Activated CD4-positive, alpha-beta T cell treated with anti-CD3 and anti-CD28 coated beads for 4 hours (primary cell): ENCODE measurements at places on chromosomes 7 and 10.
A peak's percentile ranks its signal among the peaks of the same experiment; 100 is the strongest.

DNA sequence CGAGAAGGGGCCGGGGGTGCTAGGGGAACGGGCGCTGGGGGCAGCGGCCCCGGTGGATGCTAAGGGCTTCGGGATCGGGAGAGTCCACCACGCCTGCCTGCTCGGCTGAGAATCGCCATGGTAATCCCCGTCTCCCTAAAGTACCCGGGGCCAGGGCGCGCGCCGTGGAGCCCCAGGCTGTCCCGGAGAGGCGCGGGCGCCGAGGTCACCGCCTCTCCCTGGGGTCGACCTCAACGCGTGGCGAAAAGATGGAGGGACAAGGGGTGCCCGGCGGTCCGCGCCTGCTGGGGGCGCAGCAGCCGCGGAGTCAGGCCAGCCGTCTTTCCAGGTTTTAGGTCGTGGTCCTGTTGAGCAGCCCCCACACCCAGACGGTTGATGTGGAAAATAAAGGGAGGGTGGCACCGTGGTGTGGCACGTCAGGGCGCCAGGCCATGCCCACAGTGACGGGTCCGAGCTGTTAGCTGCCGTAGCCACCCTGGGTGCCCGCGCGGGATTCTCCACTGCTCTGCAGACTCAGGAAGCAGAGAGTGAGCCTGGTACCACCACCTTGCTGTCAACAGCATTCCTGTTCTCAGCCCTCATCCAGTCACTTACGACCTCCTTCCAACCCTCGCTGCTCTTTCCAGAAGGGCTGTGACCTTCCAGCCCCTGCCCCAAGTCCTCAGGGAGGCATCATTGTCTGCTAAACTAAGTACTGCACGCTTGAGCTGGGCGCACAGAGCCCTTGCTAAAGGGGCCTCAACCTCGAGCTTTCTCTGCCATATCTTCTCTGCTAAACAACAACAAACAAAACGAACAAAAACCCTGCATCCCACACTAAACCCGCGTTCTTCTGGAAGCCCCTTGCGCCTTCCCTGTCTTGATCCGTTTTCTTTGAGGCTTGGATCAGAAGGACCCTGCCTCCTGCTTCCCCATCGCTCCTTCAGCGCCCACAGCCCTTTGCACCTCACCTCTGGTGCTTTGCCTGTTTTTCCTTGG is 666 bp downstream of the SMKR1 start:
- DNase-seq: peak; percentile 14

GRCh38 chr10:31320550-31321211 is 1.7 kb downstream of the ZEB1 start:
- DNase-seq: peak; percentile 3

DNA sequence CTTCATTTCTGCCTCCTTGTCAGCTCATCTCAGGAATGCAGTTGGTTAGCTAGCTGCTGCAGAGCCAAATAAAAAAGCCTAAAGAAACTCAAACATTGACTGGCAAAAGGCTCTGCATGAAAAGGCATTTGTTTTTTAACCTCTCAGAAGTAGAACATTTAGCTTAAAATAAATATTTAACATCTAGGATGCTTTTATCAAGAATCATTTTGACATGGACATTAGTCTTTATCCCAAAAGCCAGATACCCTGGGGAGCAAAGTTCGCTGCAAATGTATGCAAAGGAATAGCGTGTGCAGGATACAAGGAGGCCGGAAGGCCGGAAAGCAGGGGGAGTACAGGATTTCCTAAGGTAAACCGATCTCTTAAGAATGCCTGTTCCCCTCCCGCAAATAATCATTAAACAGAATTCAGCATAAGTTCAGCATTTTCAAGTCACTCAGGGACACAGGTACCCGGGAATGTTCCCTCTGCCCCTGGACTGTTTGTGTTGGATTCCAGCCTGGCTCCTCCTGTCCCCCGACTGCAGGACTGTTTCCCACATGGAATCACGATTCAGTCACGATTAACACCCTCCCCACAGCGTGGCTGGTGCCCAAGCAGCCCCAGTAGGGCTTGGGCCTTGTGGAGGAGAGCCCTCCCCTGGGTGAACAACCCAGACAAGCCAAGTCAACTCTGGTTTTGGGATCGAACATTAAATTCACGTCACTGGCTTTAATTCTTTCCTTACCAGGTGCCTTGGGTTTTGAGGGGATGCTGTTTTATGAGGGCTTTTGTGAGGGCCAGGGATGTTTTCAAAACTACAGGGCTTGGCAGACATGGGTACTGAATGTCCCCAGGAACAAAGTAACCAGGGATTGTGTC is 97.8 kb downstream of the HIPK2 start:
- DNase-seq: no peak

GRCh38 chr7:15603124-15603523 is 41.3 kb upstream of the AGMO start:
- no peak for DNase-seq

GRCh38 chr10:5537684-5538083 is 12.9 kb downstream of the CALML3 start:
- DNase-seq: no peak

GRCh38 chr7:91051966-91052365 is 212.3 kb upstream of the FZD1 start:
- no peak for DNase-seq

GRCh38 chr7:673681-674453 is 52.6 kb upstream of the DNAAF5 start:
- no peak for DNase-seq

- no peak for DNase-seq
These were observed 8.4 kb downstream of the MTERF1 start for GRCh38 chr7:91872069-91872468.

- DNase-seq: no peak
These were observed 511.6 kb downstream of the CALN1 start for GRCh38 chr7:71900556-71900955.

DNA sequence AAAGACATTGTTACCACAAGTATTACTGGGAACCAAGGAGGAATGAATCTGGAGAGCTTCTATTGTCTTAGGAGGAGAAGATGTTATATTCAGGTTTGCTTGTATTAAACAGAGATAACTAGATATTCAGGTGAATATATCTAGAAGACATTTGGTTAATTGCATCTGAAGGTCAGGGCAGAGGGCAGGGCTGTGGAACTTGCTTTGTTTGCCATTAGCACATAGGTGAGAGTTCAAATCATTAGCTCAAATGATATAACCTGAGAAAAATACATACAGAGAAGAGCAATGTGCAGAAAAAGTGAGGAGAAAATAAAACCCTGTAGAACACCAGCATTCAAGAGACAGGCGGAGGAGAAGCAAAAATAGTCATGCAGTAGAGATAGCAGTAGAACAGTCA is 116.8 kb downstream of the DNAJB9 start:
- no peak for DNase-seq
